ENCODE measurements at places on chromosomes 7 and 10. TPM values are rescaled to one million over a fixed set of nuclear protein-coding genes. Genes with fewer than 3 reads are reported as not detected.

- DNase-seq = no peak
Measured at GRCh38 chr10:110011681-110012080, 3.9 kb downstream of the ADD3 start.

DNA sequence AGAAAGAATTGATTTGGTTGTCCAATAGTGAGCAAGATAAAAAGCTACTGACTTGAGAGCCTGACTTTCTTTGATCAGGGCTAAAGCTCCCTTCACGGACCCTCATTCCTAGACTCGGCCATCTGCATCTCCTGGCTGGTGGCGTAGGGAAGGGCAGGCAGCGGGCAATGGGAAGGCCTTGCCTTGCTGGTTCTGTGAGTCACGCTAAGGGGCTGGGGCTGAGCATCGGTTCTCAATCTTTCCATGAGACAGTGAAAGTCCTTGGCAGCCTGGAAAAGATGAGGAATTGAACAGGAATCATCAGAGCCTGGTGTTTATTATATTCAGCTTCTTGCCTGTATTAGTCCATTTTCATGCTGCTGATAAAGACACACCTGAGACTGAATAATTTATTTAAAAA, 475.3 kb downstream of the PLXNA4 start:
- no peak for DNase-seq

DNA sequence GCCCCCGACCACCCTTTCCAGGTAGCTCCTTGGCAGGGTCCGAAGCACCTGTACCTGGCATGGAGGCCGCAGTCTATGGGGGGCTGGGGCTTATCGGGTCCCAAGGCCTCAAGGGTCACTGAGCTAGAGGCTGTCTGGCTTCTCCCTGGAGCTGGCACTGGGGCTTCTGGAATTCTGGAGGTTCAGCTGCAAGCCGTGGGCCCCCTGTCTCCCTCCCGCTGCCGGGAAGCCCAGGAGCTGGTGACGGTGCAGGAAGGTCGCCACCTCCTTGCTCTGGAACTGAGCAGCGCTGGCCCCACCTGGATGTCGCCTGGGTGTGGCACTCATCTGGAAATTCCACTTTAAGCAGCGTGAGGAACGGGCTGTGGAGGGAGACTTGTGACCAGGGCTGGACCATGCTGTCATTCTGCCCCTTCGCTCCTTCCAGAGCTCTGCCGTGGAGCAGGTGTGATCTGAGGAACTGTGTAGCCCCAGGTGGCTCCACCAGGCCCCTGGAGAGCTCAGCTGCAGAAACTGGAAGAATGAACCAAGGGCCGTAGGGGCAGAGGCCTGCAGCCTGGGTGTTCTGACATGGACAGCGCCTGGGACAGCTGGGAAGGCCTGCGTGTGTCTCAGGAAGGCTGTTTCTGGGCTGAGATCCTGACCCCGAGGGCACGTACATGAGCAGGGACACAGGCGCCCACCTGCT, 129.7 kb upstream of the PPP2R2D start:
- DNase-seq = no peak

DNA sequence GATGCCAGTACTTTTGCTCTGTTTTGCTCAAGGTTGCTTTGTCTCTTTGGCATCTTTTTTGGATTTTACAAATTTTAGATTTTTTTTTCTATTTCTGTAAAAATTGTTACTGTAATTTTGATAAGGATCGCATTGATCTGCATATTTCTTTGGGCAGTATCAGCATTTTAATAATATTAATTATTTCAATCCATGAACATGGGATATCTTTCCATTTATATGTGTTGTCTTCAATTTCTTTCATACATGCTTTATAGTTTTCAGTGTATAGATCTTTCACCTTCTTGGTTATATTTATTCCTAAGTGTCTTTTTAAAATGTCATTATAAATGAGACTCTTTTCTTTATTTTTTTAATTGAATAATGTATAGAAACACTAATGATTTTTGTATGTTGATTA, 301.6 kb upstream of the SEMA3D start:
- no peak for DNase-seq

- DNase-seq = no peak
Measured at GRCh38 chr7:32153006-32153405, 82.8 kb upstream of the PDE1C start.

GRCh38 chr10:102704915-102705314, 9.3 kb downstream of the ARL3 start:
- DNase-seq = no peak

GRCh38 chr7:79458796-79459195, 5.3 kb upstream of the MAGI2 start:
- DNase-seq = no peak

GRCh38 chr7:26441611-26442277, 150.1 kb downstream of the SNX10 start:
- DNase-seq = no peak

DNA sequence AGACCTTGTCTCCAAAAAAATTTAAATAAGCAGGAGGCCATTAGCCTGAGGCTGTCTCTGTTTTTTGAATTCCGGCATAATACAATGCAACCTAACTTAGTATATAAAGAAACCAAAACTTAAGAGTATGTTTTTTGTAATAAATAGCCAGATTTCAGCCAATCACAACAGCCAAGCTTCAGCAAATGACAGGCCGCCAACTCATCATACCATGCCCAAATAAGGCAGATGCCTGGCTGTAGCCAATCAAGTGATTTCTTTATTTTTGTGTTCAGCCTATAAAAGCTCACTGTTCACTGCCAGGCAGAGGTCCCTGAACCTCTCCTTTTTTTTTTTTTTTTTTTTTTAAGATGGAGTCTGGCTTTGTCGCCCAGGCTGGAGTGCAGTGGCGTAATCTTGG, 12.7 kb upstream of the PURB start:
- DNase-seq = no peak

Gene SPDYE9
- total RNA-seq = not detected

Gene TRIM50
- not detected for total RNA-seq

Gene HIF1AN
- 21.5 TPM for total RNA-seq

Gene UNCX
- not detected for total RNA-seq
